CD8-positive, alpha-beta memory T cell (primary cell): ENCODE measurements at places on chromosomes 2 and 18. TPM values are rescaled to one million over a fixed set of nuclear protein-coding genes. Genes with fewer than 3 reads are reported as not detected.
A peak's percentile ranks its signal among the peaks of the same experiment; 100 is the strongest.

DNA sequence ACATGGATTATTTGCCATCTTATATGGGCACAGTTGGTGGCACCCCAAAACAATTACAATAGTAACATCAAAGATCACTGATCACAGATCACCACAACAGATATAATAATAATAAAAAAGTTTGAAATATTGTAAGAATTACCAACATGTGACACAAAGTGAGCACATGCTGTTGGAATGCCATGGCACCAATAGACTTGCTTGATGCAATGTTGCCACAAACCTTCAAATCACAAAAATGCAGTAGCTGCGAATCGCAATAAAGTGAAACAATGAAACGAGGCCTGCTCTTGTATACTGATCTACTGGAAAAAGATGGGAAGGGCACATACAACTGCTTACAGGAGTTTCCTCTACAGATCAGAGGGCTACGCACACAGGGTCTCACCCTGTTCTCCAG is 32.2 kb upstream of the AMMECR1L start:
- DNase-seq = no peak

The LBX2 gene
- polyA plus RNA-seq = not detected

DNA sequence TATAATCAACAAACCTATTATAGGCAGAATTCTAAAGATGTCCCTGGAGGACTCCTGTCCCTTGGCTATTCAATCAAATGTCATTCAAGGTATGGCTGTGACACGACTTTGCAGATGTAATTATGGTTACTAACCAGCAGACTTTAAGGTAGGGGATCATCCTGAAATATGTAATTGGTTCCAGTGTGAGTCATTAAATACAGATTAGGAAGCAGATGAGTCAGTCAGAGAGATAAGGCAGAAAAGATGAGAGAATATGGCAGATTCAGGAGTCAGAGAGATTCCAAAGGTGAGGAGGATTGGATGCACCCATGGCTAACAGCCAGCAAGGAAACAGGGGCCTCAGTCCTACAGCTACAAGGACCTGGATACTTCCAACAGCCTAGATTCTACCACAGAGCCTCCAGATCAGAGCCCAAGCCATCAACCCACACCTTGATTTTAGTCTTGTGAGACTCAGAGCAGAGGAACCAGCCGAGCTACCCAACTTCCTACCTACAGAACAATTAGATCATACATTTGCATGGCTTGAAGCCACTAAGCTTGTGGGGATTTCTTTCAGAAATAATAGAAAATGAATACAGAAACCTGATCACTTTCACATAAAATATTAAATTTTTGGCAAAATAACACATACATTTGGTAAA is 11.2 kb upstream of the PROM2 start:
- DNase-seq = no peak

The SCN2A gene
- not detected for polyA plus RNA-seq

- no peak for DNase-seq
Observed at GRCh38 chr18:51765606-51766360, 568.3 kb upstream of the MEX3C start.

DNA sequence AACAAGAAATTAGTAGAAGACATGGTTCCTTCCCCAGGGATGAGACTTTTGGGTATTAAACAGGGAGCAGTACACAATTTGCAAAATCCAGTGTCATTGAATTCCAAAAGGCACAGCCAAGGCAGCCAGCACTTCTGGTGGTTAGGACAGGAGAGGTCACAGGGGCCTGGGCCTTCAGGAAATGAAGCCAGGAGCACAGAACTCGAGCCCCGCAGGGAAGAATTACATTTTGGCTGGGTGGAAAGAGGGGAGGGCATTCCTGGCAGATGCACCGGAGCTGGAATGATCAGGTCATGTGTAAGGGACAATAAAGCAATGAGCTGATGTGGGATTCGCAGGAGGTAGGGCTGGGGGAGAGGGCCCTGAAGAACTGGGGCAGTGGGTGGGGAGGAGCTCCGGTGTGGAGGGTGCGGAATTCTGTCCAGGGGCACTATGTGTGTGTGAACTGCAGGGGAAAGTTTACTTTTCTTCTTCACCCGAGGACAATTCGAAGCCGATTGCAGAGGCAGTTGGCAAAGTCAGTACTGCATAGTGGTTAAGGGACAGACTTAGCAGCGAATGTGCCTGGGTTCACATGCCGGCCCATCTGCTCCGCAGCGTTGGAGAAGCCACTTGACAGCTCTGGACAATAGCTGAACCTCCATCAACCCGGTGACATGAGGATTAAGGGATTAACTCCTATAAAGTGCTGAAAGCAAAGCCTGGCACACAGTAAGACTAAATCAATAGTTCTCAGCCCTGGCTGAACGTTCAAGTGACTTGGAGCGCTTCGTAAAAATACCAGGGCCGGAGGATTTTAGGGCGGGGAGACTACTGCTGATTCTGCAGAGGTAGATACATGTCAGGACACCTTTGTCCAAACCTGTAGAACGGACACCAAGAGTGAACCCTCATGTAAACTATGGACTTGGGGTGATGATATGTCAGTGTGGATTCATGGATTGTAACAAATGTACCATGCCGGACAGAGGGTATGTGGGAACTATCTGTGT is 36.4 kb downstream of the ALPK2 start:
- DNase-seq = no peak

The POTEI gene
- polyA plus RNA-seq = not detected

GRCh38 chr2:211157856-211158463 is 601.6 kb downstream of the CPS1 start:
- peak; percentile 21 for DNase-seq

The CSRNP3 gene
- polyA plus RNA-seq = not detected

DNA sequence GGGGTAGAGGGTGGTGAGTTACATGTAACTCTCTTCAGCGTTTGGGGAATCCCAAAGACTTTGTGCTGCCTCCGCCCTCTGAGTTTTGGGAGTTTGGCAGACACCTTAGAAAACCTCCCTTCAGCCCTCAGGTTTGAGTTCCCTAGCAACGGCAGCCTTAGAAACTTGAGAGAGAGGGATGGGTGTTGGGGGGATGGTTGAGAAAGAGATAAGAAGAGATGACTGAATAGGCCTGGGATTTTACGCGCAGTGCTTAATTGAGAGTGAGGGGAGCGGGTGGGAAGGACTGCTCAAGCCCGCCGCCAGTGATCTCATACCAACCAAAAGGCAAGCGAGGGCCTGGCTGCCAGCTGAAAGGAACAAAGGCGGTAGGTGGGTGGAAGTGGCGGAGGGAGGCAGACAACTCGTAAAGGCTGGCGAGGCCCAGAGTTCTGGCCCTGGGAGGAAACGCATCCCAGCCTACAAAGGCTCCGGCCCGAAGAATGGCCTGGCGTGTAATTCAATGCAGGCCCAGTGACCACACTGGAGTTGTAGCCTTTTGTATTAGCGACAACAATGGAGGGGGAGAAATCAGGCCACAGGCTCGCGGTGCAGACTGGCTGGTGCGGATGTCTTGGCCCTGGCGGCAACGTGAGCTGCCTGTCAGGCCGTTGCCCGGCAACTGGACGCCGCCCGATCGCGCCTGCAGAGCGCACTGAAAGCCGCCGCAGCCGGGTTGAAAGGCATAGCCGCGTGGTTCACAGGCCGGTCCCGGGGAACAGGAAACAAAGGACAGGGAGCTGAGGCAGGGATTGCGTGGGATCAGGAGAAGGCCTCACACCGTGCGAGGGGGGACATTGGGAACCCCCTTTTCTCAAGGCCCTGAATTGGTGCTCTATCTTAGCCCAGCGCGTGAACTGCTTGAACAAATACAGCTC is 39.9 kb upstream of the DARS1 start:
- no peak for DNase-seq

- no peak for DNase-seq
Observed at GRCh38 chr2:98470851-98471255, 26.2 kb downstream of the INPP4A start.

GRCh38 chr2:117786520-117786919 is 28.0 kb upstream of the DDX18 start:
- DNase-seq = no peak

- no peak for DNase-seq
Observed at GRCh38 chr2:98308532-98308931, 37.7 kb upstream of the CNGA3 start.

- no peak for DNase-seq
Observed at GRCh38 chr18:23399067-23399466, 54.0 kb upstream of the RIOK3 start.
